ENCODE measurements at places on chromosomes 13 and 19. TPM values are rescaled to one million over a fixed set of nuclear protein-coding genes. Genes with fewer than 3 reads are reported as not detected.
A peak's percentile ranks its signal among the peaks of the same experiment; 100 is the strongest.

GRCh38 chr19:52987221-52987620, 24.5 kb upstream of the ZNF816 start:
- DNase-seq = no peak

DNA sequence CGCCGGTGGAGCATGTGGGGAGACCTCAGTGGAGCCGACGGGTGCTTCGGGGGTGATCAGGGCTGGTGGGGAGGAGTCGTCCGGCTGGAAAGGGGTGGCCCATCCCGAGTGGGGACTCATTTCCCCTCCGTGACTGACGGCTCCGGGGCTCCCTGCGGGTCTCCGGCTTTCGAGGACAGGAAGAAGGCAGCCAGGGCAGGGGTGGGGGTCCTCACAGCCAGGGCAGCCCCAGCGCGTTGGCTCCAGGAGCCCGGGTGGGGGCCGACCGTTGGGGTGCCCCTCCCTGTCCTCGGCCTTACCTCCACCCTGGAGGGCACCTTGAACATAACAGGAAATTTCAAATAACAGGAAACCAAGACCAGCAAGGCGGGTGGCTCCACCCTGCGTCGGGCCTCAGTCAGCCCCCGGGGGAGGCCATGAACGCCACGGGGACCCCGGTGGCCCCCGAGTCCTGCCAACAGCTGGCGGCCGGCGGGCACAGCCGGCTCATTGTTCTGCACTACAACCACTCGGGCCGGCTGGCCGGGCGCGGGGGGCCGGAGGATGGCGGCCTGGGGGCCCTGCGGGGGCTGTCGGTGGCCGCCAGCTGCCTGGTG, at the start of gene S1PR4:
Gene S1PR4 (plus strand): TSS at position 393 of the 596 bp plus-strand sequence. CDS start 24 bp downstream, at position 417.
- DNase-seq = no peak

The KIR3DL1 gene
- not detected for total RNA-seq

GRCh38 chr19:28312269-28312668, 900.7 kb downstream of the UQCRFS1 start:
- no peak for DNase-seq

The GPC5 gene
- 0.67 TPM for total RNA-seq

- DNase-seq = no peak
These were observed 368.3 kb downstream of the IRS2 start for GRCh38 chr13:109418111-109418510.

DNA sequence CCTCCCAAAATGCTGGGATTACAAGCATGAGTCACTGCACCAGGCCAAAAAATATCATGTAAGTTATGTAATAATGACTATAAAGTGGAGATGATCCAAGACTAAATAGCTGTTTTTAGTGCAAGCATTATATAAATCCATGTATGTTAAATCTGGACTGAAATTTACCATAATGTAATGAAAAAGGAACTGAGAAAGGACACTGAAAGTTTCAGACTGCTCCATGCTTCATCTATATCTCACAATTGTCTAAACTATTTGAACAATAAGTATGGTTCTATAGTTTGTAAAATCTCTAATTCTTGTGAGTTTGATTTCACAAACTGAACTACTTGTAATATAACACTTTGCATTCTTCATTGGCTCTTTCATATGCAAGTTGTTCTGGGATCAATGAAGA, 2299.5 kb downstream of the PCDH9 start:
- no peak for DNase-seq

- peak; percentile 16 for DNase-seq
These were observed 624 bp downstream of the CTXN1 start for GRCh38 chr19:7925171-7925851.

The ATXN8OS gene
- not detected for total RNA-seq

DNA sequence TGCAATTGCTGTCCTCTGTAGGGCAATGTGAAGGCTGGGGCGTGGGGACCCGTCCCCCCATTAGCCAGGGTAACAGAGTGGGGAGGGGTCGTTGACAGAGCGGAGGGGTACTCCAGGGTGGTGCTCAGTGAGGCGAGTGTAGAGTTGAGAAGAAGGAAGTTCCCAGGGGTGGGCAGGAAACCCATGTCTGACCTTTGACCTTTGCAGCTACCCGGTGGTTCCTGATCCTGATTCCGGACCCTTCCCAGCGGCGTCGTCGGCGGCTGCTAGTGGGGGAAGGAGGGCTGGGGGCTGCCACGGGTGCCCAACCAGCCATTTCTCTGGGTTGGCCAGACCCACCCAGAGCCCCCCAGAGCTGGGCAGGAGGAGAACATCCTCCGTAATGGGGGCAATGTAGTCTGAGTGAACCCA, 2.1 kb upstream of the PLVAP start:
- no peak for DNase-seq

The GTF2F2 gene
- 24.5 TPM for total RNA-seq

The GRIN2D gene
- 6.2 TPM for total RNA-seq

DNA sequence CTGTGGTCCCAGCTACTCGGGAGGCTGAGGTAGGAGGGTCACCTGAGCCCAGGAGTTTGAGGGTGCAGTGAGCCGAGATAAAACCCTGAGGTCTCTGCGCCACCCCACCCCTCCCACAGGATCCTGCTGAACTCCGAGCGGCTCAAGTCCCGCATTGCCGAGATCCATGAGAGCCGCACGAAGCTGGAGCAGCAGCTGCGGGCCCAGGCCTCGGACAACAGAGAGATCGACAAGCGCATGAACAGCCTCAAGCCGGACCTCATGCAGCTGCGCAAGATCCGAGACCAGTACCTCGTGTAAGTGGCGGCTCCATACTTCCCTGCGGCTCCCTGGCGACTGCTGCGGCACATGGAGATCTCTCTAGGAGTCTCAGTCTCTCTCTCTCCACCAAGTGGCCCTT, 6.6 kb upstream of the IFI30 start:
- DNase-seq = no peak

Data from astrocyte (in vitro differentiated cells and primary cell).